ENCODE measurements at places on chromosomes 12 and 14.

DNA sequence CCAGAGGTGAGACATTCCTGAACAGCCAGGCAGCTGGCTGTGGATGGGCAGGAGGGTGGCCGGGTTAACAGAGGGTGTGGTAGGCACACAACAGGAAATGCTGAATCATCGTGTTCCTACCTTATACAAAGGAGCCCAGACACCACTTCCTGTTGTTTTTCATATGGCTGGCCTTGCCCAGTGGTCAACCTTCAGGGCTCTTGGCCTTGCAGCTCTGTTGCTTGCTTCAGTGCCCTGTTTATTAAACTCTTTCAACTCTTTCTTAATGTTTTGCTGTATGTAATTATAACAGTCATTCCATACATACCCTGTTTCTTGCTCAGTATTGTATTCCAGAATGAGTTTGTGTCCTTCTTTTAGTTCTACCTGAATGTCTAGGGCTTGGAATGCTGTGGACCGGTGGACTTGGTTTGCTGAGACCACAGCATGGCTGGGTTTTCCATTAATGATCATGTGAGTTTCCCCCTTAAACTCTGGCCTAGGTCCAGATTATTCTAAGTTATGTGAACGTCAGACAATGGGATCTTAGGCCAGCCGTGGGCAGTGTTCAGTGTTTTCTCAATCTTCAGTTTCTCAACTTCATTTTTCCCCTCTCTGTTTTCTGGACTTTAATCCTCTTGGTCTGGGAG, 11.9 kb downstream of the CFAP54 start:
- DNase-seq: peak; percentile 61

GRCh38 chr12:106141452-106141851, 2.7 kb upstream of the NUAK1 start:
- no peak for DNase-seq

DNA sequence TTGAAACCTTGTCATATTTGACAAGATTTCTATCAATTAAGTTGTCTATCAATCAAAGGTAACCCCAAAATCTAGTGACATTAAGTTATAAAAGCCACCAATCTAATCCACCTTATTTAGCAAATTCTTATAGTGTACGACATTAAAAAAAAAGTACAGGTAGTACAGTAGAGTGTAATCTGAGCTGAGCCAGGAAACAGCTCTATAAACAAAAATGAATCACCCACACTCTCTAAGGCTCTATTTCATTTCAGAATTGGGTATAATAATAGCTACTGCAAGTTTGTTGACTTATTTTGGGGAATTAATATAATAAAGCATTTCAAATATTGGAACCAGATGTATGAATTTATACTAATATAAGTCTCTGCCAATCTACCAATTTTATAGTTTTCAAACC, 342.4 kb upstream of the FLRT2 start:
- DNase-seq: no peak

DNA sequence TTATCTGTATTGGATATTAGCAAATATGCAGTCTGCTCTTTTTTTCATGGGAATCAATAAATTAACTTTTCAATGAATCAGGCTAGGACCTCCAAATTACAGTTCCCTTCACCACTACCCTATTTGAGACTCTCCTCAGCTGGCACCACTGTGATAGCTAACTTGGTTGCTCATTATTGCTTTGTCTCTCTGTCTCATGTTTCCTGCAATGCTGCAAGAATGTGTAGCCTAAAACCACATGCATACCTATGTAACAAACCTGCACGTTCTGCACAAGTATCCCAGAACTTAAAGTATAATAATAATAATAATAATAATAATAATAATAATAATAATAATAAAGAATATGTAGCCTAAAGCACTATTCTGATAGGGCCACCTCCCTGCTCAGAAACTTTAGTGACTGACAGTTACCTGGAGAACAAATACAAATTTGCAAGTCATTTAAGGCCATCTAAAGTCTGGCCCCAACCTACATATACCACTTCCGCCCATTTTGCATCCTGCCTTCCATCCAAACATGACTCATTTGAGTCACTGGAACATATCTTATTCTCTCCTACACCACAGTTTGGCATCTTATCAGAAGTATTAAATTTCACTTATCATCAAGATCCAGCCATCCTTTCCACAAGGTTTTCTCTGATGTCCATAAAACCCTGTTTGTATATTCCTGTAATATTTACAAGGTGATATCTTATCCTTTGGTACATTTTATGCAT, 215.1 kb downstream of the LRRK2 start:
- no peak for DNase-seq

DNA sequence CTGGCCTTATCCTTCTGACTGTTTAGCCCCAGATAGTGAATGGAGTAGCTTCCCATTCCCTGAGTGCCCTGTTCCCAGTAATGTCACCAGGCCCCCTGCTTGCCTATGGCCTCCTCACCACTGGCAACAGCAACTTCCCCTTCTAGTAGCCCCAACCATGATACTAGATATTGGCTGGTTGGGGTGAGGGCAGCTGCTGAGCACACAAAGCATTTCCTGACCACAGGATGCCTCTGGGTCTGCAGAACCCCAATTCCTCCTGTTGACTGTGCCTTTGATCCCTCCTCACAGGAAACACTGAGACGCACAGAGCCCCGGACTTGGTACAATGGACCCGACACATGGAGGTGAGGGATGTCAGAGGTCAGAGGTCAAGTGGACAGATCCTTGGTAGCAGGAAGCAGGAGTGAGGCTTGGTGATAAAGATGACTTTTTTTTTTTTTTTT, 597 bp downstream of the SOAT2 start:
- DNase-seq: no peak

- DNase-seq: no peak
Measured at GRCh38 chr12:113860059-113860820, 105.9 kb downstream of the RBM19 start.

- DNase-seq: no peak
Measured at GRCh38 chr12:58925111-58925611, 4.9 kb upstream of the LRIG3 start.

- DNase-seq: no peak
Measured at GRCh38 chr14:71607056-71607455, 325.2 kb upstream of the RGS6 start.

GRCh38 chr12:109864916-109865315, 15.4 kb downstream of the GLTP start:
- no peak for DNase-seq

GRCh38 chr14:79704041-79704807, 507.1 kb downstream of the DIO2 start:
- DNase-seq: no peak

- no peak for DNase-seq
Measured at GRCh38 chr12:113528606-113529293, 57.1 kb upstream of the LHX5 start.

- DNase-seq: no peak
Measured at GRCh38 chr12:104596898-104597843, 140.4 kb downstream of the CHST11 start.

DNA sequence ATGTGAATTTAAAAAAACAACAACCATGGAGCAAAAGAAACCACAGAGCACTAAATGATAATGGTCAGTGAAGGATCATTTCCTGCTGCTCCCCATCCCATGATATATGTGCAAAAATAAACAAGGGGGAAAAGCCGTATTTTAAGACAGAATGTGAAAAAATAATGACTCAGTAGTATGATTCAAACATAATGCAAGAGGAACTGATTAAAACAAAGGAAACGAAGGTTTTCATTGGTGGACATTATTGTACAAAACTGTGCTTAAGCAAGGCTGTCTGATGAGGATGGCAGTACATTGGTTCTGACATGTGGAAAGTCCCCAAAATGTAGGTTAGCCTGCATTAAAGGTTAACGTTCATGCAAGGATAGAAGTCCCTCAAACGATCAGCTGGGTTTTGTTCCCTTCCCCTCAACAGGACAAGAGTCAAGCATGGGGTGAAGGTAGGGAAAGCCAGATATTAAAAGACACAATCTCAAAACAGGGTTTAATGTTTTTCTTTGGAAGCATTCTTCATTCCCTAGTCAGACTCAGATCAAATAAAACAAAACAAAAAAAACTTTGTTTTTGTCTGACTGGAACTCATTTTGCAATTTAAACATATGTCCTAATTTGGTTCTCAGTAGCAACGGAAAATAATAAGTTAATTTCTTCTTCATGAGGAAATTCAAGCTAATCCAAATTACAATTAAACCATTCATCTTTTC, 26.3 kb upstream of the PTGDR start:
- no peak for DNase-seq

DNA sequence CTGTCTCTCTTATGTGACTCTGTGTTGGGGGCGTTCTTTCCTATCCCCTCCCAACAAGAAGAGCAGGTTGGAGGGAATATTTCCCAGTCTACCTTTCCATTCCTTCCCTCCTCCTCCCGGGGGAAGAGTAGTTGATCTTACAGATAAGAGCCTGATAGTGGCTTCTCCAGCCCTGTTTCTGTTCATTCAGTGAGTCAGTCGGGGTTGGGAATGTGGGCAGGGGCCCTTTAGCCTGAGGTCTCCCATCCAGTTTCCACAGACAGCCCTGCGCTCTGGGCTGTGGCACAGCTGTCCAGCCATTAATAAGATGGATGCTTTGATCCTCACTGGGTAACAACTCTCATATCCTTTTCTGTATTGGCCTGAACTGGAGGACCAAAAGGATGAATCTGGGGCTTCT, 18.1 kb upstream of the PPP1R1A start:
- no peak for DNase-seq

- no peak for DNase-seq
Measured at GRCh38 chr12:99153293-99153692, 494.3 kb upstream of the GARIN6 start.

Data from CD4-positive, alpha-beta T cell treated with Interleukin-15 for 1 hour (primary cell).